ENCODE measurements at places on chromosomes 5 and 9.

GRCh38 chr5:580436-580835 is 31.7 kb upstream of the CEP72 start:
- DNase-seq, result no peak

GRCh38 chr5:58722160-58722559 is 139.3 kb downstream of the RAB3C start:
- DNase-seq, result no peak

DNA sequence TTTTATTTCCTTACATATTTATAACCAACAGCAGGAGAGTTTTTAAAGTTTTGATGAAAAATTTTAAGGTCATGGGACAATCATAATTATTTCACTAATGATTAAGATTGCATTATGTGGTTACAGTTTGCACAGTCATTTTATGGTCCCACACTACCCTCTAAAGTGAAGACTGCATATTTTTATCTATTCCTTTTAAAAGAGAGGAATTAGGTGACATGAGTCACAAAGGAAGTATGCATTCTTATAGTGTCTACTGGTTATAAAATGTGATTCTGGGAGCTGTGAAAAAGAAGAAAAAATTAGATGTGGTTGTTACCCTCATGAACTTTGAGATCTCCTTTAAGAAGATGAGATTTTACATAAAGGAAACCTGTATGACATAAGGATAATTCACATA is 87.9 kb upstream of the GRIA1 start:
- no peak for DNase-seq

DNA sequence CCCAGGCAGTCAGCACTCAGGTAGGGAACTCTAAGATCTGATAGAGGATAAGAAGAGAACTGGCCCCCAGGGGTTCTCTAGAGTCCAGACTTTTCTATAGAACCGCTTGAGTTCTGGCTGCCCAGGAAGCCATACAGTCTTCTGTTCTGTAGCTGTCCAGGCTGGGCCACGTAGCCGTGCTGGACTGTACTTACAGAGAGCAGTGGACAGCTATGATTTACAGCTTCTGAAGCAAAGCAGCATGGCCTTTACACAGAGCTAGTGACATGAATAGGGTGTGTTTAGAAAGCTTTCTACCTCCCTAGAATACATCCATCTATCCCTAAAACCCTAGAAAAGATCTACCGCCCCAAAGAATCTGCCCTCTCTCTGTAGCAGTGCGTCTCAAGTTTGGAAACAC is 57.2 kb downstream of the ACO1 start:
- DNase-seq, result no peak

DNA sequence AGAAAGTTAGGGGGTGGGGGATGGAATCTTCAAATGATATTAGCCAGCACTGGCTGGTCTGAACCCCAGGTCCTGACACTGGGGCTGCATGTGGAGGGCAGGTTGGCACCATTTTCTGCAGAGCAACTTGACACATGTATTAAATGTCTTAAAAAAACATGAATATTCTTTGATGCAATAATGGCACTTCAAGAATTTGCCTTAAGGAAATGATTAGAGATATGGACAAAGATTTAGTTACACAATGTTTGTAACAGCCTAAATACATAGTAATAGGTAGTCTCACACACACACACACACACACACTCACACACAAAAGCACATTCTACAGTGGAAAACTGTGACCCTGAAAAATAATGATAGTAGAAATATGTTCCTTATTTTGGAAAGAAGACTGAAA is 3.6 kb downstream of the SVEP1 start:
- no peak for DNase-seq

GRCh38 chr5:122515709-122516431 is 203.8 kb downstream of the SNCAIP start:
- no peak for DNase-seq

GRCh38 chr5:143678148-143678905 is 133.6 kb upstream of the HMHB1 start:
- no peak for DNase-seq

DNA sequence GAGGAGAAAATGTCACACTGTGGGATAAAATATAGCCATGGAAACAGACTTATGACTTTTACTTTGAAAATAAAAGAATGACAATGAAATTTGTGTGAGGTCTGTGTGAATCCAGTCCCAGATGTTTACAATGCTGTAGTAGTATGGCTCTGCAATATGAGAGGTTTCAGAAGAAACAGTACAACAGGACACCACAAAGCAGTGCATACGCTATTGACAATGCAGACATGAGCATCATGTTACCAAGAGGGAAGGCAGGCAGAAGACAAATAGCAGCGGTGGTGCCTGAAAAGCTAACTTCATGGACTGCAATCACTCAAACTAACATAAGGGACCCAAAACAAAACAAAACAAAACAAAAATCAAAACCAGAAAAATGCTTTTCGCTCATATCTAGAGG is 1.8 kb downstream of the FGF10 start:
- no peak for DNase-seq

DNA sequence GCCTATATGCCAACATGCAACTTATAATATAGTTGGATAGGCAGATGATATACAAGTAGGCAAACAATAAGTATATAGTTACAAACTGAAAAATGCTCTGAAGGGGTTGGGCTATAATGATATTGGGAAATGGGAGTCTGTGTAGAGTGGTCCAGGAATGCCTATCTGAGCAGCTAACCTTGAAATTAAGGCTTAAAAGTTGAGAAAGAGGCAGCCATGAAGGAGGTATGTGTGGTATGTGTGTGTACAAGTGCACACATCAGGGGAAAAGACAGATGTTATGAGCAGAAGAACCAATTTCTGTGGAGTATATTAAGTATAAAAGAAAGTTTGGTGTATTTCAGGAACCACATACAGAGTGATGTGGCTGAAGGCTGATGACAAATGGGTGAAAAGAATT is 154.9 kb upstream of the PAPPA start:
- DNase-seq, result no peak

DNA sequence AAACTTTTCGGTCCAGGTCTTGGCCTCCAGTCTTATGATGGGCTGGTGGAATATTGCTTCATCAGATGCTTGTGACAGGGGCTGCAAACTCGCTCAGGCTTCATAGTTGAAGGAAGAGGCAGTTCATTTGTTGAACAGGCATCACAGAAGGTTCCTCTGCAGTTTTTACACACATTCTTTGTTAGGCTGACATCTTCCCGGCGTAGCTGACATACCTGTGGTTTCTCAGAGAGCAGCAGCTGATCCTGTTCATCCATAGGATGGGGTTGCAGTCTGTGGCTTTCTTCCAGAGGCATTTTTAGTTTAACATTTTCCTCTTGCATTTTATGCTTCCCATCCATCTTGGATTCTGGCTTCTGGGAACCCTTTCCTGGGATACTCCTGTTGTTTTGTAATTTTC is 1255.2 kb downstream of the EFNA5 start:
- DNase-seq, result no peak

GRCh38 chr5:108727651-108728565 is 19.8 kb upstream of the FER start:
- no peak for DNase-seq

DNA sequence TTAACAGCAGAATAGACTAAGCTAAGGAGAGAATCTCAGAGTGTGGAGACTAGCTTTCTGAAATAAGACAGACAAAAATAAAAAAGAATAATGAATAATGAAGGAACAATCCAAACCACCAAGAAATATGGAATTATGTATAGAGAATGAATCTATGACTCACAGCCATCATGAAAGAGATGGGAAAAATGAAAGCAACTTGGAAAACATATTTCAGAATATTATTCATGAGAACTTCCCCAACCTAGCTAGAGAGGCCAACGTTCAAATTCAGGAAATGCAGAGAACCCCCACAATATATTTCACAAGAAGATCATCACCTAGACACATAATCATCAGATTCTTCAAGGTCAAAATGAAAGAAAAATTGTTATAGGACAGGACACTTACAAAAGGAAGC is 349.0 kb upstream of the MPDZ start:
- DNase-seq, result no peak

DNA sequence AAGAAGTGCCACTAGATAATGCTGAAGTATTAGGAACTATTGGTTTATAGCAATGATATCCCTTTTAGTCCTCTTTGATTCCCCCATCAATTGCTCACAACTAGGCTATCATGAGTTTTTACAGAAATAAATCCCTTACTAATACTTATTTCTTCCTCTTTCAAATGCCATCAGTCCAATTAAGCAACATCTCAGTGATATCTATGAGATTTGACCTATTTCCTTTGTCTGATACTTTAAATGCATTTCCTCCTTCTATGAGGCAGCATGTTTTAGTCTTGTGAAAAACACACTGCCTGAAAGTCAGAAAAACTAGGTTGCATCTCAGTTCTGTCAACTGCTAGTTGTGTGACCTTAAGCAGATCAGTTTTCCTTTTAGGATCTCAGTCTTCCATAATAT is 101.6 kb downstream of the FBXW11 start:
- no peak for DNase-seq

DNA sequence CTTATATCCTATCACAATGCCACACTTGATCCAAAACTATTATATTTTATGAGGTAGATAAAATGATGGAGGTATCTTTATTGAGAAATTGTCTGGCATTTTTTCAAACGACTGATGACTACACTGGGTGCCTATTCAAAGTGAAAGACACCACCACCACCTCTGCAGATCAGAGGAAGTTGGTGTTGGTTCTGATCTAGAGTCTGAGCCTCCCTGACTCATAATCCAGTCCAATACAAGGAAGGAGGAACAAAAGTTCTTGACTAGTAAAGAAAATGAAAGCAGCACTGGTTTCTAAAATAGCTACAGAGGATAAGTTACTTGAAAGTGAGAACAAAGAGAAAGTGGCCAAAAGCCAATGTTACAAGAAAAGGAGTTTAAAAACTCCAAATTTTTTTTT is 139.9 kb downstream of the RFX3 start:
- DNase-seq, result no peak

GRCh38 chr5:44900273-44900954 is 91.7 kb downstream of the MRPS30 start:
- DNase-seq, result no peak

DNA sequence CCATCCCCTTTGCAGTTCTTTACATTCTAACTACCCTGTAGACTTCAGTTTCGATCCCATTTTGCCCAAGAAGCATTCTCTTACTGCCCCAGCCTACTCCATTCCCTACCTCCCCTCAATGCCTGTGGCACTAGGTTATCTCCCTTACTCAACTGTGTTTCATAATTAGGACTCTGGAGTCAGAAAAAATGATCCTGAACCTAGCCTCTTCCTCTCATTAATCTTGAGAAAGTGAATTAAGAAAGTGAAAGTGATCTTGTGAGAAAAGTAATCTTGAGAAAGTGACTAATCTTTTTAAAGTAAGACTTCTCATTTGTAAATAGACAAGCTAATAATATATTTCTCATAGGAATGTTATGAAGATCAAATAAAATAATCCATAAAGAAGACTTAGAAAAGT is 444.0 kb upstream of the TRPC7 start:
- no peak for DNase-seq

GRCh38 chr9:107705521-107705920 is 216.0 kb upstream of the KLF4 start:
- DNase-seq, result no peak

DNA sequence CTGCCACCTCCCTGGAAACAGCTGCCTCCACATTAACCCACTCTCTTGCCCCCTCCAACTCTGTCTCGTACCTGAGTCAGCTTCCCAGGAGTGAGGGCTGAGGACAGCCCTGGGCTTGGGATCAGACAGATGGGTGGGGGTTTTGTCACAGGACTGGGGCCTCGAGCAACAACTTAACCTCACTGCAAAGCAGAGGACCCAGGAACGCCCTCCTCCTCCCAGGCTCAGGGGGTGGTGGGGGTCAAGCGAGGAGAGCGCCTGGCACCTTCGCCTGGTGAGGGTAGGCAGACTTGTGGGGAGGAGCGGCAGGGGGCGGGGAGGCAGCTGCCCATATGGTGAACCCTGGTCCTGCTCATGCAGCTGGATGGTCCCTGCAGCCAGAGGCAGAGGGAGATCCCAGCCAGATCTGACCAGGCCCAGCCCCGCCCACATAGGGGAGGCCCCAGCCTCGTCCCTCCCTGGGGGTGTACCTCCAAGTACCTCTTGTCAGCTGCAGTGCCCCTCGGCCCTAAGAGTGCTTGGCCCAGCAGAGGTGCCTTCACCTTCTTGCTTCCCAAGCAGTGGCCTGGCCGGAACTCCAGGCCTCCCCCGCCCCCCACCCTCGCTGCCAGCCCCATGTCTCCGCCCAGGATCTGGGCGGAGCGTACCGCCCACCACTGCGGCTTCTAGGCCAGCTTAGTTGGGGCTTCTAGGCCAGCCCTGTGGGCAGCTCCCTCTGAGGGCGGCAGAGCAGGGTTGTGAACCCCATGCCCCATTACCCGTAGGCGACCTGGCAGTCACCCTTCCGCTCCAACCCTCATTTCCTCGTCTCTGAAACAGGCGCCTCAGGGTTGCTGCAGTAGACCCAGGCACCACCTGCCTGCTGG is at the start of gene SARDH:
Gene SARDH, minus strand, starts transcription at position 579 of the 866 bp plus-strand sequence. CDS start 4,179 bp downstream, outside the sequence.
- no peak for DNase-seq

DNA sequence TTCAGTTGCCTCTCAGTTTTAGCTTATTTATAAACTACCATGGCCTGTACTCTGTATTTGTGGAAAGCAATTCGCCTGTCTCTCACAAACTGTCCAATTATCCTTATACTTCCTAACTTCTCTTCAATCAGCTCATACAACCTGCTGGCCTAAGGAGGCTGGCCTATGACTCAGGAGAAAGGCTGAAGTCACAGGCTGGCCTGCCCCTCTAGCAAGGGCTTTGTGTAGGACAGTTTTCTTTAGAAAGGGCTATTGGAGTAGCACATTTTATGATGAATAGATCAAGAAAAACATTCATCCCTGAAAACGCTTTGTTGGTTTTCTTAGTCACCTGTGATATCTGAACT is 988.7 kb upstream of the ARRDC3 start:
- DNase-seq, result no peak

DNA sequence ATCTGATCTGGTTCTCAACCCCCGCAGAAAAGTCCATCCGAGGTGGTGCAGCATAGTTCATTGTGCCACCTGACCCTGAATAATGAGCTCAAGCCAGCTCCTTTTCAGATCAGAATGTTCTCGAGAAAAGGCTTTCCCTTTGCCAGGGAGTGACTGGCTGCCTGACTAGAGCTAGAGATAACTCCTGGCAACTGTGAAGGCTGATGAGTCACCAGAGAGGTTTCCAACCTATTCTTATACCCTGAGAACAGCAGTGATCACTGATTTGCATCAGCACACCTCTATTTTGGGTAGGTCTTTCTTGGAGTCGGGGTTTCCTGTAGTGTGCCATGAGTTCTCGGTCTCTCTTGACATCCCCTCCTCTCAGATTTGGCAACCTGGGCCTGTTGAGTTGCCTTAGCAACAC is 127.9 kb downstream of the PIK3R1 start:
- no peak for DNase-seq

- DNase-seq, result no peak
These were observed 72.5 kb upstream of the CACNA1B start for GRCh38 chr9:137804908-137805630.

All from activated CD8-positive, alpha-beta memory T cell treated with anti-CD3 and anti-CD28 coated beads for 1 hour (primary cell).